ENCODE measurements at places on chromosomes 6 and 20. TPM values are rescaled to one million over a fixed set of nuclear protein-coding genes. Genes with fewer than 3 reads are reported as not detected.

HTR1E gene
- total RNA-seq: not detected

MOG gene
- not detected for total RNA-seq

HDGFL1 gene
- total RNA-seq: not detected

CST4 gene
- not detected for total RNA-seq

GSTA1 gene
- total RNA-seq: not detected

SERAC1 gene
- total RNA-seq: 10.6 TPM

HCK gene
- not detected for total RNA-seq

NANP gene
- total RNA-seq: 12.8 TPM

LGSN gene
- total RNA-seq: under 0.01 TPM

OOEP gene
- total RNA-seq: not detected

TAGAP gene
- total RNA-seq: not detected

APOM gene
- total RNA-seq: not detected

NKX2-2 gene
- not detected for total RNA-seq

ARG1 gene
- total RNA-seq: not detected

ZSCAN9 gene
- total RNA-seq: 17.3 TPM

INSM1 gene
- not detected for total RNA-seq

MED20 gene
- total RNA-seq: 40.3 TPM

FLOT1 gene
- total RNA-seq: 63.7 TPM

LINC00237 gene
- total RNA-seq: not detected

MPIG6B gene
- not detected for total RNA-seq

ZNF343 gene
- total RNA-seq: 12.8 TPM

TMEM74B gene
- total RNA-seq: 0.79 TPM

TSBP1 gene
- total RNA-seq: not detected

TCF21 gene
- not detected for total RNA-seq

GGTLC1 gene
- not detected for total RNA-seq

GLO1 gene
- total RNA-seq: 233 TPM

WFDC12 gene
- total RNA-seq: not detected

HLA-DPB1 gene
- 20.8 TPM for total RNA-seq

KIAA0408 gene
- 0.13 TPM for total RNA-seq

PACSIN1 gene
- not detected for total RNA-seq

PLCB4 gene
- 3.5 TPM for total RNA-seq

DEFB116 gene
- not detected for total RNA-seq

GTSF1L gene
- total RNA-seq: not detected

EEF1A2 gene
- total RNA-seq: 1.0 TPM

TMEM217 gene
- 9.1 TPM for total RNA-seq

SEL1L2 gene
- not detected for total RNA-seq

FILIP1 gene
- total RNA-seq: 6.5 TPM

CCM2L gene
- total RNA-seq: 5.5 TPM

PXDC1 gene
- 81.1 TPM for total RNA-seq

ASIP gene
- not detected for total RNA-seq

BMP6 gene
- total RNA-seq: 203 TPM

ZNF831 gene
- total RNA-seq: not detected

ZNF165 gene
- total RNA-seq: 0.27 TPM

DSP gene
- total RNA-seq: 0.22 TPM

ASCC3 gene
- 155 TPM for total RNA-seq
